CD4-positive, alpha-beta T cell (primary cell): ENCODE measurements at places on chromosomes 11 and 22. TPM values are rescaled to one million over a fixed set of nuclear protein-coding genes. Genes with fewer than 3 reads are reported as not detected.

The PRG3 gene
- not detected for total RNA-seq

The MPZL2 gene
- 0.95 TPM for total RNA-seq

The GPHA2 gene
- 0.56 TPM for total RNA-seq

DNA sequence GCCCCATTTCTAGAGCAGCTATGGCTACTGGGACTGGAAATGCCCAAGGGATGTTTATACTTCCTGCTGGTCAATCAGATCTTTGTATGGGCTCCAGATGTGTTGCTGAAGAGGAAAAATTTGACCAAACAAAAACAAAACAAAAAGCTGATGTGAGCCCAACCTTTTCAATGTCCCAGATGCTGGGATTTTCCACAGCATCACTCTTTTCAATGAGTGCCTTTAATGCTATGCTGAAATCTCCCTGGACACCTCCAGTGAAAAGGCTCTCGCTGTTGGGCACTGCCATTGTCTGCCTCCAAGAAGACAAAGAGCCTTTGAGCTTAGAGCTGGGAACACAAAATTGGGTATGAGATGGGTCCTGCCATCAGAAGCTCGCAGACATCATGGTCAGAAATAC lies 671.9 kb downstream of the NTM start:
- H3K27ac ChIP-seq, result no peak overlapping the region
- no peaks in the 10 kb centered on the region for H3K27me3 ChIP-seq
- H3K36me3 ChIP-seq, result no peaks in the 10 kb centered on the region
- no peak for DNase-seq
- H3K4me1 ChIP-seq, result no peaks in the 10 kb centered on the region
- no peak overlapping the region for H3K4me3 ChIP-seq

DNA sequence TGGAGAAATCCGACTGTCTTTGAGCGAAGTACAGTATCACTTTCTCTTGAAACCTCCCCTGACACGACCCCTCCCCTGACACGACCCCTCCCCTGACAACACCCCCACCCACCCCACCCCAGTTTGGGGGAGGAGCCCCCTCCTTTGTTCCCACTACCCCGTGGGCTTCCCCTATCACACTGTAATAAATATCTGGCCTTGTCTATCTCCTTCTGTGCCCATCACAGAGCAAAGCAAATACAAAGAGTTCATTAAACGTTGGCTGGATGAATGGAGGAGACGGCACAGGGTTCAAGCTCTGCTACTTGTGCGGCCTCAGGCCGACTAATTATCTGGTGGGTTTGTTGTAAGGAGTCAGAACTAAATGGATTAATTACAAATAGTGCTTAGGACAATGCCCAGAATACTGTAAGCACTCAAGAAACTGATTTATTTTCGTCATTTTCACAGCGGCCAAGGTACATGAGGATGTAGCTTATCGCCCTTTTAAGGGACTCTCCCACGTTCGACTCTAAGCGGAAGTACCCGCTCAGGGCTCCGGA lies 628 bp upstream of the GGA1 start:
- no peak for DNase-seq
- H3K4me1 ChIP-seq, result peaks cover 75% of the 10 kb centered on the region
- H3K27me3 ChIP-seq, result no peaks in the 10 kb centered on the region
- H3K27ac ChIP-seq, result peak overlapping the region; percentile 98

DNA sequence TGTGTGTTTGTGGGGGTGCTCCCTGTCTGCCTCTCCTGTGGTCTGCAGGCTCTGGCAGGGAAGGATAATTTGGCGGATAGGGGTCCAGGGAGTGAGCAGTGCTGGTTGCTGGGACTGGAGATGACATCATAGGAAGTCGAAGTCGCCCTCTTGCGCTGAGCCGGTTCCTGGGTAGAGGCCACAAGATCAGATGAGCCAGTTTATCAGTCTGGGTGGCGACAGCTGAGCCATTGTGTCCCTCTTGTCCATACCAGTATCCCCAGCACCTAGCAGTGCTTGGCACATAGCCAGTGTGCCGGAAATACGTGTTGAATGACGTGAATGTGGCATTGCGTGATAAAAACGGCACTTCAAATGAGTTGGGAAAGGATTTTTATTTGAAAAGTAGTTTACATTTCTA lies 9.8 kb downstream of the APOL5 start:
- H3K27ac ChIP-seq, result no peak overlapping the region
- no peaks in the 10 kb centered on the region for H3K36me3 ChIP-seq
- no peaks in the 10 kb centered on the region for H3K4me1 ChIP-seq
- no peak for DNase-seq
- no peaks in the 10 kb centered on the region for H3K27me3 ChIP-seq

DNA sequence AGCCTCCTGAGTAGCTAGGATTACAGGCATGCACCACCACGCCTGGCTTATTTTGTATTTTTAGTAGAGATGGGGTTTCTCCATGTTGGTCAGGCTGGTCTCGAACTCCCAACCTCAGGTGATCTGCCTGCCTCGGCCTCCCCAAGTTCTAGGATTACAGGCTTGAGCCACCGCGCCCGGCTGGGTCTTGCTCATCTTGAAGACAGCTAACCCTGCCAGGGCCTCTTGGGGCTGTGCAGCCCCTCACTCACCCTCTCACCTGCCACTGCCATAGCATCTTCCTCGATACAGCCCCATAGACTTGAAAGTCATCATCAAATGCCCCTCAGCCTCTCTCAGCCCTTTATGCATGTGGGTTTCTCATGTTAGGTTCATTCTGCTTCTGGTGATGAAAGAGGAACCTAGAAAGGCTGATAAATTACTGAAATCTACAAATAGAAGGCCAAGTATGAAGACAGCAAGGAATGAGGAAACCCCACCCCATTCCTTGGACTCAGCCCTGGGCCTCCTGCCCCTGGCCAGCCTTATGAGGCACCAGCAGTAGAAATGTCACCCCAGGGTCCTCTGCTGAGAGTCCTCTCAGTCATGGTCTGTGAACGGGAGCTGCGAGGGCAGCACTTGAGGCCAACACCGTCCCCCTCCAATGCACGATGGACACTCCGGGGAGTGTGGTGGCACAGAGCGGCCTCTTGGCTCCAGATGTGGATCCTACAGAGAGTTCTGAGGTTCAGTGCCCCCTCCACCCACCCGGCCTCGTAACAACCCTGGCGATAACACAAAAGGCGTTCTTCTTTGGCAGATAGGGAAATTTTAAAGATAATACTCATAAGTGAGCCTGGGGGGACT lies 24.8 kb downstream of the SCGB1A1 start:
- H3K4me1 ChIP-seq, result peaks cover 12% of the 10 kb centered on the region
- H3K36me3 ChIP-seq, result no peaks in the 10 kb centered on the region
- DNase-seq, result no peak
- H3K4me3 ChIP-seq, result no peak overlapping the region

- H3K27ac ChIP-seq, result no peak overlapping the region
- DNase-seq, result no peak
- peaks cover 27% of the 10 kb centered on the region for H3K27me3 ChIP-seq
- peaks cover 47% of the 10 kb centered on the region for H3K4me1 ChIP-seq
- H3K36me3 ChIP-seq, result peaks cover 6% of the 10 kb centered on the region
Observed at GRCh38 chr22:39251762-39252460, 7.1 kb upstream of the PDGFB start.

DNA sequence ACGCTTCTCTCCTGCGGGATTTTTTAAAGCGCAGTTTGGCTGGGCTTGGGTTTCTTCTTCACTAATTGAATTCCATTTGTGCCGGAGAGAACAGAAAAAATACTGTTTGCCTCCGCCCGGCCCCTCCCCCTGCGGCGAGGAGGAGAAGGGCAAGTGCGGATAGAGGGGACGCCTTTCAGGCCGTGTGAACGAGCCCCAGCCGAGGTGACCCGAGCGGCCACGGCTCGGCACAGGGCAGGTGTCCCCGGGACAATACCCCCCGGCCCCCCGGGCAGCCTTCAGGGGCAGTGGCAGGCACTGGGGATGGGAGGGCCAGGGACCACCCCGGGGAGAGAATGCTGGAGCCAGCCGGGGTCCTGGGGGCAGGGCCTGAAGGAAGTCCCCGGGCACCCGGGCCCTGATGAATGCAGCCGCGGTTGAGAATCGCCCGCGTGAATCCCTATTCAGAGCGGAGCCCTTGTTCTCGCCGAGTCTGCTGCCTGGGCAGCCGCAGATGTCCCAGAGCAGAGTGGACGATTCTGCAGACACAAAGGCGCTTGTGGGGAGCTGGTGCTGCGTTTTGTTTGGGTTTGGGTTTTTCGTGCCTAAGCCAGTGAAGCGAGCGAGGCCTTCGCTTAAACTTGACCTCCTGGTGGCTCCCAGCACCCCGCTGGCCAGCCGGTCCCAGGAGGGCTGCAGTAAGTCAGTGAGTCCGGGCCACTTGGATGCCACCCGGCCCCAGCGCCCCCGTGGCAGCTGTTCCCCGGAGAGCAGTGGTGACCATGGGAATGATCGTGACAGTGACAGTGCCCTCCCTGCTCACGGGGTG lies 96.0 kb downstream of the WNT7B start:
- no peak for DNase-seq
- H3K4me3 ChIP-seq, result no peak overlapping the region
- H3K27me3 ChIP-seq, result peaks cover 41% of the 10 kb centered on the region

- H3K27ac ChIP-seq, result peak overlapping the region; percentile 73
- H3K4me3 ChIP-seq, result peak overlapping the region; percentile 30
- peaks cover 51% of the 10 kb centered on the region for H3K4me1 ChIP-seq
- DNase-seq, result no peak
- peaks cover 13% of the 10 kb centered on the region for H3K36me3 ChIP-seq
Observed at GRCh38 chr22:49829044-49829853, 1.6 kb upstream of the BRD1 start.

- no peak for DNase-seq
- H3K4me1 ChIP-seq, result no peaks in the 10 kb centered on the region
- no peaks in the 10 kb centered on the region for H3K36me3 ChIP-seq
- H3K27ac ChIP-seq, result no peak overlapping the region
- H3K4me3 ChIP-seq, result no peak overlapping the region
Observed at GRCh38 chr11:71307811-71308645, 55.7 kb upstream of the SHANK2 start.

GRCh38 chr11:115129473-115130289 lies 374.5 kb downstream of the CADM1 start:
- no peak for DNase-seq
- no peak overlapping the region for H3K4me3 ChIP-seq
- no peaks in the 10 kb centered on the region for H3K36me3 ChIP-seq
- H3K4me1 ChIP-seq, result no peaks in the 10 kb centered on the region
